Smooth muscle cell of bladder (primary cell): ENCODE measurements at places on chromosomes 3 and 15. TPM values are rescaled to one million over a fixed set of nuclear protein-coding genes. Genes with fewer than 3 reads are reported as not detected.

PP2D1 gene
- not detected in 2 replicates for total RNA-seq

DPPA4 gene
- total RNA-seq: not detected in 2 replicates

MFSD1 gene
- total RNA-seq: 99.7 and 130 TPM in 2 replicates

MKRN2OS gene
- total RNA-seq: not detected in 2 replicates

DUOXA1 gene
- total RNA-seq: not detected in 2 replicates

OXTR gene
- total RNA-seq: 0.37 and 0.57 TPM in 2 replicates

AGTR1 gene
- total RNA-seq: 1.3 and 2.9 TPM in 2 replicates

CADM2 gene
- not detected in 2 replicates for total RNA-seq

CLDN16 gene
- total RNA-seq: under 0.01 TPM in 1 of 2 replicates, not detected in the other

ATP13A4 gene
- total RNA-seq: 0.18 and 0.28 TPM in 2 replicates

CCR8 gene
- not detected in 2 replicates for total RNA-seq

IMPG2 gene
- 0.14 and 0.18 TPM in 2 replicates for total RNA-seq

LMAN1L gene
- total RNA-seq: not detected in 2 replicates

ACKR4 gene
- 1.4 and 2.0 TPM in 2 replicates for total RNA-seq

GP5 gene
- total RNA-seq: 0.09 and 0.14 TPM in 2 replicates

IL5RA gene
- not detected in 2 replicates for total RNA-seq

HOMER2 gene
- total RNA-seq: 2.4 and 2.6 TPM in 2 replicates

OR5K2 gene
- not detected in 2 replicates for total RNA-seq

CD96 gene
- under 0.01 and 0.09 TPM in 2 replicates for total RNA-seq

EOMES gene
- under 0.01 TPM in 1 of 2 replicates, not detected in the other for total RNA-seq

ADAMTS17 gene
- total RNA-seq: under 0.01 and 0.09 TPM in 2 replicates

FANCD2OS gene
- total RNA-seq: not detected in 2 replicates

MAGEL2 gene
- under 0.01 and 0.37 TPM in 2 replicates for total RNA-seq

TF gene
- total RNA-seq: 0.28 TPM in 2 replicates

C3orf49 gene
- total RNA-seq: not detected in 2 replicates

NAA50 gene
- total RNA-seq: 145 and 194 TPM in 2 replicates

TRH gene
- 0.37 TPM in 1 of 2 replicates, not detected in the other for total RNA-seq

CEP97 gene
- total RNA-seq: 7.3 and 9.4 TPM in 2 replicates

CBLB gene
- total RNA-seq: 18.3 and 23.9 TPM in 2 replicates

SLITRK3 gene
- total RNA-seq: not detected in 2 replicates

TRPM1 gene
- not detected in 2 replicates for total RNA-seq

RNF7 gene
- 29.1 and 35.1 TPM in 2 replicates for total RNA-seq

GOLGA6L7 gene
- total RNA-seq: not detected in 2 replicates
